GM23338 (cell line): ENCODE measurements at places on chromosomes 2 and 18. TPM values are rescaled to one million over a fixed set of nuclear protein-coding genes. Genes with fewer than 3 reads are reported as not detected.

Gene NCOA1
- total RNA-seq, result 13.1 and 15.1 TPM in 2 replicates

Gene PSMA8
- total RNA-seq, result not detected in 2 replicates

Gene ALKAL2
- 4.5 and 6.4 TPM in 2 replicates for total RNA-seq

Gene DSG3
- 0.24 TPM in 1 of 2 replicates, not detected in the other for total RNA-seq

Gene KYNU
- total RNA-seq, result 0.03 and 0.50 TPM in 2 replicates

Gene CFAP53
- total RNA-seq, result not detected in 2 replicates

Gene ANKRD44
- 0.56 and 1.7 TPM in 2 replicates for total RNA-seq

Gene LCLAT1
- total RNA-seq, result 30.1 and 36.8 TPM in 2 replicates

Gene EIF2AK3
- 23.2 and 24.2 TPM in 2 replicates for total RNA-seq

Gene CD207
- total RNA-seq, result not detected in 2 replicates

Gene GPR75
- 2.3 and 4.1 TPM in 2 replicates for total RNA-seq

Gene EPHA4
- total RNA-seq, result 6.2 and 7.2 TPM in 2 replicates

Gene CPO
- 0.94 TPM in 1 of 2 replicates, not detected in the other for total RNA-seq

Gene GTF2A1L
- 0.94 and 2.8 TPM in 2 replicates for total RNA-seq

Gene PROM2
- total RNA-seq, result 2.2 TPM in 2 replicates

Gene SPR
- 15.2 and 18.4 TPM in 2 replicates for total RNA-seq

Gene INPP5D
- 8.0 and 8.3 TPM in 2 replicates for total RNA-seq

Gene COLEC11
- total RNA-seq, result 0.43 and 1.3 TPM in 2 replicates

Gene ANKRD29
- 6.6 and 16.9 TPM in 2 replicates for total RNA-seq

Gene SLC4A5
- total RNA-seq, result 0.24 and 0.89 TPM in 2 replicates
